ENCODE measurements at places on chromosomes 1 and 21.

GRCh38 chr1:40132383-40133311, 28.5 kb upstream of the RLF start:
- DNase-seq = no peak

GRCh38 chr1:48105165-48105564, 108.0 kb upstream of the TRABD2B start:
- DNase-seq = no peak

DNA sequence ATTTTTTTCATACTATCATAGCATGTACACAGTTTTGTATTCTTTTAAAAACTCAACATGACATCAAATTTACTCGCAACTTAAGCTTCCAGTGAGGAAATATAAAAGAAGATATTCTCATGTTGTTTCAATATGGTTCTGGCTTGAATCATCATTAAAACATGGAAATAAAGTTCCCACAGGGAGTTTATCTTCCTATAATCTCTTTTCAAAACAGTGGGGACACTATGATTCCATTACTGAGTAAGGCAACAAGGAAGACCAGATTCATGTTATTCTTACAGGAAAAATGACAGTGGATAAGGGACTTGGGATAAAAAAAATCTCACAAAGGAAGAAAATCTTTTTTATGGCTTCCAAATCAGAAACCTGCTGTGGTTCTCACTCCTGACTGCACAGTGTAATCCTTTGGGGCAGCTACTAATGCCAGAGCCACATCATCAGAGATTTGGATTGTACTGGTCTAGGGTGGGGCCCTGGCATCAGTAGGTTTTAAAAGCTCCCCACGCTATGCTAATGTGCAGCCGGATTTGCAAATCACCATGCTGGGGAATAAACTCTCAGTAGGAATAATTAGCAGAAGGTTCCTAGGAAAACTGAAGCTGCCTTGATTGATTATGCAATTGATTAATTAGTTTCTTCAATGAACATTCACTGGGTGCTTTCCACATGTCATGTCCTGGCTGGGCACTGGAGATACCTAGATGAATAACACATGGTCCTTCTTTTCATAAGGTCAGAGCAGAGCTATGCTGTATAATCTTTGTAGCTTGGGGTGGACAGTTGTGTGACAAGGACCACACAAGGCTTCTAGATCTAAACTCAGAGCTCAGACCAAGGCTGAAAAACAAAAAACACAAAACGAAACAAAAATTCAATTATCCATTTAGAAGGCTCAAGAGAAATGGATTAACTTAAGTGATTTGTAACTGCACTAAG, 71.1 kb upstream of the C8B start:
- no peak for DNase-seq

DNA sequence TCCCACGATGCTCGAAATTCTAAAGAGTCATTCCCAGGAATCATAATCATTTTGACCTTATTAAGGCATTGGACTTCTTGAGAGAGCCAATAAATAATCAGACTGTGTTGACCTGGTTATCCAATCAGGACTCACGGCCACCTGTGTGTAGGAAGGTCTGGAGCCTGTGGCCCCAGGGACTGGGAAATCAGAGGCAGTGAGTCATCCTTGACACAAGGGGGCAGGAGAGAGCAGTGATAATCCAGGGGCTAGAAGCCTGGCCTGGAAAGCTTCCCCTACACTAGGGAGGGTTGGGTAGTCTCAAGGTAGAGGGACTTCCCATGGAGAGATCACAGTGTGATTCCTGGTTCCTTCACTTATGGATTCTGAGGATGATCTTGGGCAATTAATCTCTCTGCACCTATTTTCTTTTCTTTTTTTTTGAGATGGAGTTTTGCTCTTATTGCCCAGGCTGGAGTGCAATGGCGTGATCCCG, 4.7 kb downstream of the MR1 start:
- peak; percentile 60 for DNase-seq

- DNase-seq = peak; percentile 25
Observed at GRCh38 chr1:153678519-153679336, at the start of gene NPR1. TSS of gene NPR1 (plus strand) at chr1:153678688. CDS start at chr1:153679109, 421 bp downstream.

- no peak for DNase-seq
Observed at GRCh38 chr1:165852871-165853270, 25.5 kb downstream of the UCK2 start.

DNA sequence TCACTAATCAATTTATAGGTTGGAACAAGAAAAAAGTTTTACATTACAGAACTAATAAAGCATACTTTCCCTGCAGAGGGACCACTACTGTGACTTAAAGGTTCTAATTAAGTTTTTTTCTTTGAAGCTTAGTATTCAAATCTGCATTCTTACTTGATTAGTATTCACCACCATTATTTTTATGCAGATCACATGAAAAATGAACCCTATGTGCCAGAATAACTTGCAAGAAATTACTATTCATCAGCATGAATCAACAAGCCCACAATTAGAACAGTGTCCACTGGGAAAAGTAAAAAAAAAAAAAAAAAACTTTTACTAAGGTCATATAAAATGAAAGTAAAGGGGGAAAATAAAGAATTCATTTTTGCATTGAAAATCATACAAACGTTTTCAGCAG, 90.8 kb downstream of the SMYD3 start:
- no peak for DNase-seq

DNA sequence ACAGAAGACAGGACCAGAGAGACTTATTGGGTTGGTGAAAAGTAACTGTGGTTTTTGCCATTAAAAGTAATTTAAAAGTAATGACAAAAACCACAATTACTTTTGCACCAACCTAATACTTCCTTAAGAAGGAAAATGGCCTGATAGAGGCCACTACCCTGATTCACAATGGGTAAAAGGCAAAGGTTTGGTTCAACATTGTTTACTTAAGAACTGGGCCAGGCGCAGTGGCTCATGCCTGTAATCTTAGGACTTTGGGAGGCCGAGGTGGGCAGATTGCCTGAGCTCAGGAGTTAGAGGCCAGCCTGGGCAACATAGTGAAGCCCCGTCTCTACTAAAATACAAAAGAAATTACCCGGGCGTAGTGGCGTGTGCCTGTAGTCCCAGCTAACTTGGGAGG, 48.2 kb upstream of the RCOR3 start:
- no peak for DNase-seq

DNA sequence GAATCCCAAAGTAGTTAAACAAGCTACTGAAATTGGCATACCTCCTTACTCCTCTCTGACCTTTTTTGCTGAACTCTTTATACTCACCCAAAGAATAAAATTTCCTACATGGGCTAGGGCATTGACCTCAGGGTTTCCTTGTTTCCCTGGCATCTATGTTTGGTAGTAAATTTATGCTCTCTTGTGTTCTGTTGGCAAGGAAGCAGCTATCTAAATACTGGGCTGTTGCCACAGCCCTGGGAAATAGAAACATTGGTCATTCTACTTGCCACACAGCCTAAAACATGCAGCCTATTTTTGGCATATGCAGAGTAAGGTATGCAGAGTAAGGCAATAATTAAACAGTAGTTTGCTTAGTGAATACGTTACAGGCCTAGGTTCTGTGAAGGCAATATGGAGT, 351.4 kb downstream of the HLX start:
- no peak for DNase-seq

DNA sequence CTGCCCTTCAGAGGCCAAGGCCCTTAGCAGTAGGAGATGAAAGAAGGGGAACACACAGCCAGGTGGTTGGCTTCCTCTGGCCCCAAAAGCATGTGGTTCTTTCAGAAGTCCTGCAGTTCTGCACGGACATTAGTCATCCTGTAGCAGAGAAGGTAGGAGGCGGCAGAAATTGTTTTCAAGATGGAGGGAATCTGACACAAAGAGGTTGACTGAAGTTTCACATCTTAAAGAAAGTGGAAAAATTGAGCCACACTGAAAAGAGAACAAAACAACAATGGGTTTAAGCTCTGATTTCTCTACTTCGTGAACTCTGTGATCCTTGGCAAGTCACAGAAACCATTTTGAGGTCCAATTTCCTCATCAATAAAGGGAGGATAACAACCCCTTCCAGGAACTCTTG, 125.3 kb upstream of the DNAH14 start:
- no peak for DNase-seq

GRCh38 chr1:28853093-28853742, 41.2 kb downstream of the OPRD1 start:
- DNase-seq = no peak

DNA sequence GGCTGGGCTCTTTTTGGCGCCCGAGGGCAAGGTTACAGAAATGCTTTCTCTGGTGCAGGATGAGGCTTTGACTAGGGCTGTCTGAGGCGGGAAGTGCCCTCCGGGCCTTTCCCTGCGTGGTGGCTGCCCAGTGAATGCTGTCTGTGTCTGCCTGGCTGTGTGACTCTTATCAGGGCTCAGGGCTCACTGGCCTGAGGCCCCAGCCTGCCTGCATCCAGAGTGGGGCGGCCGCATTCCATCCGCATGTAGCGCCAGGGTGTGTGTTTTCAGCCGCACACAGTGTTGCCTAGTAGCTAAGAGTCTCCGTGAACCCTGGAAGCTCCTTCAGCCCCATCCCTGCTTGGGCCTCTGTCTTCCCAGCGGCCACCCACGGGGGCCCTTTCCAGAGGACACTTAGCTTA, 59.1 kb downstream of the FAAP20 start:
- no peak for DNase-seq

GRCh38 chr1:153959454-153959853, 1.0 kb upstream of the CRTC2 start:
- DNase-seq = no peak

DNA sequence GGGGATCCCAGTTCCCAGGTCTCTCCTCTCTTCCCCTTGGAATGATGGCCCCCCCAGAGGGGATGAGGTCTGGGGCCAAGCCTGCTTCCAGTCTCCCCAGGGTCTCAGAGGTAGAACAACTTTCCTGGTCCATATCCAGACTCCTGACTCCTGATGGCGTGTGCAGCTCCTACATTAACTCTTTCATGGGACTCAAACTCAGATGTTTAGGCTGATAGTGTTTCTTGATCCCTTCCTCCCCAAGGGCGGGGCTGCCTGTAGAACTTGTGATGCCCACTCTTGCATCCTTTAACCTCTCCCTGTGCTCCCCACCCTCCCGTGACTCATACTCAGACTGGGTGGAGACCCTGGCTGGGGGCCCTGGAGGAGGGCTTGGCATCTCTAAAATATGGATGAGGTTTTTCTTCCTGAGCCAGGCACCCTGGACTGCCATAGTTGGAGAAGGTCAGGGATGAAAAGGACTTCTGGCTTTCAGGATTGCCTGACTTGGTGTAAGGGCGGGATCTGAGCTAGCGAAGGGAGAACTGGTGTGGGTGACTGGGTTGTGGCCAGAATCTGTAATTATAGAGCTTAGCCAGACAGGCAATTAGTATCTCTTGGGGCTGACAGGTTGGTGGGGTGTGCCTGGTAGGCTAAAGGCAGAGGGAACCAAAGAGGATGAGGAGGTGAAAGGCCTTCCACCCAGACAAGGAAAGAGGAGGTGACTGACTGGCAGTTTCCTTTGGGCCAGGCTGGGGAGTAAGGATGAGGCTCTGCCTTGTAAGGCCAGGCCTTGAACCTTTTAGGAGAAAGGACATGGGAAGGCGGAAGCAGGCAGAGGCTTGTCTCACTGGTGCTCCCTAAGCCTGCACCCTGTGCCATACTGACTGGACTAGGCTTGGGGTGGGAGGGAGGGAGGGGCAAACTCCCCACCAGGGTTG, 1.5 kb downstream of the ATP8B2 start:
- DNase-seq = no peak

DNA sequence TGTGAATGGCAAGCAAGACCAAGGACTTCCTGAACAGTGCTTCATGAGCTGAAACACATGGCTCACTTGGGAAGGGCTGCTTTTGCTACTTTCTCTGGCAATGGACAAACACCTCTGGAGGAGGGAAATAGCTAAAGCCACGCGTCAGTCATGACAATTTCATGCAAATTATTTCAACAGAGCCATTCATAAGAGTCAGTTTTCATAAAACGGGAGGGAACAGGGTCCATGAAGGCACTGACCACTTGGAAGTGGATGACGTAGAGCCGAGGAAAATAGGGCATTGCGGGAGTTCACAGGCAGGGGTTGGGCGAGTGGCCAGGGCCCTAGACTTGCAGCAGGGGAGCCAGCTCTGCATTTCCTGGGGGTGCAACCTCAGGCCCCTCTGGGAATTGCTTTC, 43.9 kb downstream of the SDC3 start:
- no peak for DNase-seq

GRCh38 chr1:24255226-24255625, 63.9 kb upstream of the GRHL3 start:
- DNase-seq = no peak

DNA sequence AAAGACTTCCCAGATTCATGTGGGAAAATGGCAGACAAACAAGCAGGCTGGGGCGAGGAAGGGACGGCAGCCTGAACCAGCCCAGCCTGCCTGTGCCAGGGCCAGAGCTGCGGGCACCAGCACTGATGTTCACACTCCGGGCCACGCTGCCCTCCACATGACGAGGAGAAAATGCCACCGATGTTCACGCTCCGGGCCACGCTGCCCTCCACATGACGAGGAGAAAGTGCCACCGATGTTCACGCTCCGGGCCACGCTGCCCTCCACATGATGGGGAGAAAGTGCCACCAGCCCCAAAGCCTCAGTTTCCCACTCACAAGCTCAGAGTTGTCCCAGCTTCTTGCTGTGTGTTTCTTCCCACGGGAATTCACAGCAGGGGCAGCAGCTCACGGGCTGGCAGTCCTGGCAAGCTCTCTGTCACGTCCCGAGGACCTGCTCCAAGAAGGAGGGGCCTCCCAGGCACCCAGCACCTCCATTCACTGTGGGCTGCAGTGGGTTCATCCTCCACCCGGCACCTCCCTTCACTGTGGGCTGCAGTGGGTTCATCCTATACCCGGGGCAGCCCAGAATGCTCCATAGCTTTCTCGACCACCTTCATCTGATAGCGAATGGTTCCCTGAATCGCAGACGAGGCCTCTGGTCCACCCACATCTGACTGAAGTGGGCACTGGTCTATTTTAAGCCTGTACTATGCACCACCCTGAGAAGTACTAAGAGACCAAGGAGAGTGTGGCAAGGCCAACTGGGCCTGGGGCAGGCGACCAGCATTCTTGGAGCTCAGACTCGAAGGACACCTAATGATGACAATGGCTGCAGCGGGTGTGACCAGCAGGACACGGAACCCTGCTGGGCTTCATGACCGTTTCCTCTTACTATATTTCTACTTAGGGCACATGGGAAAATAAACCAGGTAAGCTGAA, 108.8 kb downstream of the NPHP4 start:
- DNase-seq = no peak

DNA sequence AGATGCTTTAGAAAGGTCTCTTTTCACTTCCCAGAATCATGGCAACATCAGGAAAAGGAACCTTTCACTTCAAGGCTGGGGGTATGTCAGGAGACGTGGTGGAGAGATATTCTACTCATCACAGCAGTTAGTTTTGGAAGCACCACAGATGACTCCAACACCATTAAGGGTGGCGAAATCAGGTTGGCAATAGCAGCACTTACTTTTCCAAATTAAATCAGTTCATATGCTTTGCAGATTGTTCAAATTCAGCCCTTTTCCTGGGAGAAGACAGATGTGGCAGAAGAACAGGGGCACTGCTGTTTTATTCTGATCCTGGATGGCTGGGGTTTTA, 79.0 kb downstream of the RUNX1 start:
- DNase-seq = no peak

DNA sequence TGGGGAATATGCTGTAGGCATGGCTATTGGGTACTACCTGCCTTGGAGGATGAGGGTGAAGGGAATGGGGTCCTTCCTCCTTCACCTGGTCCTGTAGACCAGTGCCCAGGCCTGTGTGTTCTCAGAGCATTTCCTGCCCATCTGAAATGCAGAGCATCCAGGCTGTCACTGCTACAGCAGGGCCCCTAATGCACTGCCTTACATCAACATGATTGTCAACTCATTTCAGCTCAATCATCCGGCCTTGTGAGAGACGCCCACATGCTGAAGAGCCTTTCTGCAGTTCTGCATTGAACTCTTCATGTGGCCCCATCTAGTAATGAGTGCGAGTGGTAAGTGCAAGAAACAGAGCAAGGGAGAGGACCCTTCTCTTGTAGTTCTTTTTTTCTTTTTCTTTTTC, 39.8 kb upstream of the SRP9 start:
- DNase-seq = no peak

- DNase-seq = no peak
Observed at GRCh38 chr1:8941906-8942305, 3.8 kb upstream of the CA6 start.
